Stimulated activated CD4-positive, alpha-beta T cell treated with anti-CD3 and anti-CD28 coated beads, Interleukin-4, amount 100 ng/mL, for 1 hour (primary cell): ENCODE measurements at places on chromosomes 1 and 21.

DNA sequence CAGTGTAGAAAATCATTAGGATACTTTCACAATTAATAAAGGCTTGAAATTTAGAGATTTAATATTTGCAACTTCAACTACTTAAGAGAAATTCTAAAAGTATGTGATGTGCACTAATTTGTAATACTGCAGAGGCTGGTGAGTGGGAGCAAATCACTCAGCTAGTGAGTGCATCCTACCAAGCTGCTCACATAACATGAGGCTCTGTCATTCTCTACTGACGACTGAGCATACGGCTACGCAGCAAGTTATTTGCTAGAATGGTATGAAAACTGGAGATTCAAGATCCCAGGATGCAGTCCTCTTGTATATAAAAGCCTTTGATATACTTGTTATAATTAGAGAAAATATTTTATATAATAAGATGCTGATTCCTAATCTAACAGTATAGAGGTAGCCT is 90.1 kb downstream of the ATP1B1 start:
- DNase-seq: no peak

DNA sequence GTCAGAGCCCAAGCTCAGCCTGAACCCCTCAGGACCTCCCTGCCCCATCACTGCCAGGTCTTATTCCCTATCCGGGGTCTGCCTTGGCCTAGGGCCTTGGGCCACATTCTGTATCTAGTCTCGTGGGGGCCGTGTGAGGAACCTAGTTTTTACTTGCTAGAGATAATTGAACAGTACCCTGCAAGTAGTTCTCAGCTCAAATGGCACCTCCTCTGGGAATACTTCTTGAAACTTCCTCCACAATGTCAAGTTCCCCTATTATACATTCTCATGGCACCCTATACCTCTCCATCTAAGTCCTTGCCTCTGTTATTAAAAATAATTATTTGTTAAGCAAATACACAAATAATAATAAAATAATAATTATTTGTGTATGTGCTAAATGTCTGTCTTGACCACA is 32.9 kb upstream of the CSF1 start:
- no peak for DNase-seq

DNA sequence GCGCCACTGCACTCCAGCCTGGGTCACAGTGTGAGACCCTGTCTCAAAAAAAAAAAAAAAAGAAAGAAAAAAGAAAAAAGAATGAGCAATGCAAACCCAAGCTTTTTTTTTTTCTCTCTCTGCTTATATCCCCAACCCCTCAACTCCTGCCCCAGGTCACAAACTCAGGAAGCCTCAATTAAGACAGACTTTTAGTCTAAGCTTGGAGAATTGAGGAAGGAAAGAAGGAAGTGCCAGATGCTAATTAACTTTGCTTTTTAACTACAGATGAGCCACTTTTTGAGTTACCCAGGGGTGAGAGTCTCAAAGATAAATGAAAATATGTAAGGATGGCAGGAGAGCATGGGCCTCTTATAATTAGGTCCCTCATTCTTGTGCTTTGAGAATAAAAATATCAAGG is 33.3 kb downstream of the PIK3CD start:
- no peak for DNase-seq

- DNase-seq: peak; percentile 75
Measured at GRCh38 chr1:159854693-159855192, 7.7 kb downstream of the VSIG8 start.

- no peak for DNase-seq
Measured at GRCh38 chr21:44886113-44887075, 12.9 kb upstream of the PTTG1IP start.

GRCh38 chr1:27448982-27449381 is 41.0 kb downstream of the WASF2 start:
- DNase-seq: no peak
